Suprapubic skin (tissue), 4 donors: ENCODE measurements at places on chromosomes 11 and 22. TPM values are rescaled to one million over a fixed set of nuclear protein-coding genes. Genes with fewer than 3 reads are reported as not detected.

Gene ALDH3B1
- 5.6 TPM for total RNA-seq

Gene SLC35F2
- 28.5 TPM for total RNA-seq

Gene YDJC
- total RNA-seq: 34.6 TPM

Gene FOLR2
- 4.8 TPM for total RNA-seq

Gene APOL6
- 6.0 TPM for total RNA-seq

- H3K27me3 ChIP-seq: no peaks in the 10 kb centered on the region
- no peak overlapping the region for H3K4me3 ChIP-seq
- H3K27ac ChIP-seq: no peak overlapping the region
- H3K4me1 ChIP-seq: peaks cover 54% of the 10 kb centered on the region
- no peaks in the 10 kb centered on the region for H3K36me3 ChIP-seq
These were observed 23.1 kb upstream of the GNB1L start for GRCh38 chr22:19877626-19878339.

DNA sequence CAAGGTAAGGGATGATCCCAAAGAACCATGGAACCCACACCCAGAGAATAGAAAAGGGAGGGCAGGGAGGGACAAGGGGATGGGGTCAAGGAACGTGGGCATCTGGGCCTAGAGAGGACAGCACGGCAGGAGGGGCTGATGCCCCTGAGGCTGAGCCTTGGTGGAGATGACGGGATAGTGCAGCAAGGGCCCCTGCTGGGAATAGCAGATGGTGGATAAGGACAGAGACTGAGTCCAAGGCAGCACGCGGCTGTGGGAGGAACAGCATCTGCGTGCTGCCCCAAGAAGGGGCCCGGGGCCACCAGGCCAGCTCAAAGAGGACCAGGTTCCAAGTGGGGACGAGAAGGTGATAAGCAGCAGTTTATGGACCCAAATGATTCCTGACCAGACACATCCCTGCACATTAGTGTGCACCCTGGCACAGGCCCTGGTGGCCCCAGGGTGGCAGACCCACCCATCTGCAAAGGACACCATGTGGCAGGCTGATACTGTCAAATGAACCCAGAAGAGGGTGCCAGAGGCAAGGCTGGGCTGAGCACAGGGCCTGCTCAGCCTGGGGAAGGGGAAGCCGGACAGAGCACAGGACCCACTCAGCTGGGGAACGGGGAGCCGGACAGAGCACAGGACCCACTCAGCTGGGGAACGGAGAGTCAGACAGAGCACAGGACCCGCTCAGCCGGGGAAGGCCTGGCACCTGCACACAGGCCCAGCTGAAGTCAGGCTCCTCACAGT is 12.8 kb upstream of the TESMIN start:
- no peak for DNase-seq
- no peaks in the 10 kb centered on the region for H3K4me1 ChIP-seq
- H3K4me3 ChIP-seq: no peak overlapping the region
- no peaks in the 10 kb centered on the region for H3K27me3 ChIP-seq

DNA sequence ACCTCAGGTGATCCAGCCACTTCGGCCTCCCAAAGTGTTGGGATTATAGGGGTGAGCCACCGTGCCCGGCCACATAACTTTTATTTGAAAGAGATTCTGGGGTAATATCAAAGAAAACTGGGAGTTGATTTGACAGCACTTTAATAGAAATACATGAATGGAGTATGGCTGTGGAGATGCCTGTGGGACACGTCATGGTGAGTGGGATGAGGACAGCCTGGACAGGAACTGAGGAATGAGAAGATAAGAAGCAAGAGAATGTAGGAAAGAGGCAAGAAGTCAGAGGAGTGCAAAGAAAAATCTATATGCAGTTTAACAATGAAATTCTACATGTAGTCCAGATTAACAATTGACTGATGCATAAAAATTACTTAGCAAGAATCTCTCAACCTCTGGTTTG is 31.0 kb downstream of the SLC22A6 start:
- no peaks in the 10 kb centered on the region for H3K27me3 ChIP-seq
- no peak overlapping the region for H3K4me3 ChIP-seq
- H3K36me3 ChIP-seq: no peaks in the 10 kb centered on the region
- H3K27ac ChIP-seq: no peak overlapping the region
- DNase-seq: no peak
- H3K4me1 ChIP-seq: peaks cover 6% of the 10 kb centered on the region

GRCh38 chr11:61315260-61315659 is 17.6 kb downstream of the DDB1 start:
- H3K36me3 ChIP-seq: peaks cover 92% of the 10 kb centered on the region
- no peak overlapping the region for H3K4me3 ChIP-seq
- no peak for DNase-seq
- H3K4me1 ChIP-seq: no peaks in the 10 kb centered on the region

GRCh38 chr11:23653071-23653675 is 792.9 kb upstream of the CCDC179 start:
- H3K27ac ChIP-seq: no peak overlapping the region
- H3K4me3 ChIP-seq: no peak overlapping the region
- DNase-seq: no peak
- H3K36me3 ChIP-seq: no peaks in the 10 kb centered on the region
- no peaks in the 10 kb centered on the region for H3K27me3 ChIP-seq
